ENCODE measurements at places on chromosomes 2 and 18.

GRCh38 chr18:63346480-63347183 is 20.4 kb downstream of the KDSR start:
- no peak for DNase-seq

GRCh38 chr2:118085173-118086023 is 2.9 kb upstream of the INSIG2 start:
- no peak for DNase-seq

- DNase-seq = no peak
Measured at GRCh38 chr2:160532388-160532787, 38.8 kb upstream of the RBMS1 start.

DNA sequence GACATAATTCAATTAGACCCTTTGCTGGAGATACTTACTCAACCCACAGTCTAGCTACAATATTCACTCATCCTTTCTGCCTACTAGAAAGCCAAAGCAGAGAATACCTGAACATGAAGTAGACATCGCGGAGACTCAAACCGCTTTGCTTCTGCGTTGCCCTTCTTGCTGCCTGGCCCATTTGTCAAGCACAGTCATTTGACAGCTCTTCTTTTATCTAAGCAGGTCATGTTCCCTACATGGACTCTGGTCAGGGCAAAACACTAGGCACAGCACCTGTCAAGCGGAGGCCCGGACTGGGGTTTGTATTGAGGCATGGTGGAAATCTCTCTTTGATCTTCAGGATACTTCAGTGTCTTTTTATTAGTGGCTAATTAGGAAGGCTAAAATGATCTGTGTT is 89.7 kb downstream of the FARSB start:
- DNase-seq = no peak
